ENCODE measurements at places on chromosomes 1 and 21. TPM values are rescaled to one million over a fixed set of nuclear protein-coding genes. Genes with fewer than 3 reads are reported as not detected.

- H3K27me3 ChIP-seq, result no peaks in the 10 kb centered on the region
- no peak for DNase-seq
- H3K4me3 ChIP-seq, result no peak overlapping the region
- H3K27ac ChIP-seq, result no peak overlapping the region
Measured at GRCh38 chr1:192615055-192615454, 20.9 kb upstream of the RGS13 start.

- no peak overlapping the region for H3K27ac ChIP-seq
- H3K27me3 ChIP-seq, result no peaks in the 10 kb centered on the region
- no peak overlapping the region for H3K4me3 ChIP-seq
- DNase-seq, result no peak
- H3K4me1 ChIP-seq, result no peaks in the 10 kb centered on the region
Measured at GRCh38 chr1:93578911-93579825, 102.5 kb downstream of the BCAR3 start.

Gene CDCA8
- 47.7 TPM for total RNA-seq

GRCh38 chr21:36791695-36792470, 93.0 kb downstream of the SIM2 start:
- H3K27ac ChIP-seq, result no peak overlapping the region
- no peak overlapping the region for H3K4me3 ChIP-seq
- H3K27me3 ChIP-seq, result no peaks in the 10 kb centered on the region
- no peaks in the 10 kb centered on the region for H3K36me3 ChIP-seq
- peaks cover 7% of the 10 kb centered on the region for H3K4me1 ChIP-seq

Gene S100A16
- total RNA-seq, result 8.0 TPM
